ENCODE measurements at places on chromosomes 2 and 18.
A peak's percentile ranks its signal among the peaks of the same experiment; 100 is the strongest.

GRCh38 chr2:16142383-16143361 is 202.3 kb downstream of the MYCN start:
- no peak for DNase-seq

DNA sequence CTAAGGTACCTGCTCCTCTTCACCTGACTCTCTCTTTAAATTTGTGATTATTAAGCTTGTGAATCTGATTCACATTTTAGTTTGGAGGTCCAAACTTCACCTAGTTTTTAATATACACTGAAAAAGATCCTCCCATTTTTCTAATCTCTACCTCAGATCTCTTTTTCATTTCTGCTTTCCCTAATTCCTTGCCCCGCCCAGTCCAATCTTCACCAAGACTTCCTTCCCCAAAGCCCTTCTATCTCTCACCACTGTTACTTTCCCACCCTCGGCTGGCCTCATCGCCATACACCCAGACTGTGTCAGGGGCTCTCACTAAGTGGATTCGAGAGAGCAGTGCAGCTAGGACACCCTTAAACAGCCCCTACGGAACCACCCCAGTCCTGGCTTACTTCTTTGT is 40.0 kb downstream of the LBH start:
- DNase-seq, result no peak

DNA sequence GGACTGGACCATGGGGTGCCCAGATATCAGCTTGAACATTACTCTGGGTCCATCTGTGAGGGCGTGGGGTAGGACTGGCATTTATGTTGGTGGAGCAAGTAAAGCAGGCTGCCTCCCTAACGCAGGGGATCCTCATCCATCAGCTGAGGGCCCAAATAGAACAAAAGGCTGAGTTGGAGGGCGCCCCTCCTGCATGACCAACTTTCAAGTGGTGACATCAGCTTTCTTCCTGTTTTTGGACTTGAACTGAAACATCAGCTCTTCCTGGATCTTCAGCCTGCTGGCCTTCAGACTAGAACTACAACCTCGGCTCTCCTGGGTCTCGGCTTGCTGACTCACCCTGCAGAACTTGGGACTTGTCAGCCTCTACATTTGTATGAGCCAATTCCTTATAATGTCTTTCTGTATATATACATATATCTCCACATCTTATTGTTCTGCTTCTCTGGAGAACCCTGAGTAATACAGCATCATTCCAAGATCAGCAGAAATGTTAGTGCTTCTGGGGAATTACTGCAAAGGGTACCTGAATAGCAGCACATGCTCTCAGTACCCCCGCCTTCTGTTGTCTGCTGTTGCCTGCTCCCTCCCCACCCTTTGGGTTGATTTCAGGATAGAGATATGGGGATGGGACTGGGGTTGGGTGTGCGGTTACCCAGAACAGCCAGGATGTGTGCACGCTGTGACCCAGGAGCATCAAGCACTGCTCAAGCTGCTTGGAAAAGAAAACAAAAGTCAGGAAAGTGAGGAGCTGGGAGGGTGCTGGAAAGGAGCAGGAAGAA is 20.0 kb downstream of the TMEM127 start:
- DNase-seq, result no peak

DNA sequence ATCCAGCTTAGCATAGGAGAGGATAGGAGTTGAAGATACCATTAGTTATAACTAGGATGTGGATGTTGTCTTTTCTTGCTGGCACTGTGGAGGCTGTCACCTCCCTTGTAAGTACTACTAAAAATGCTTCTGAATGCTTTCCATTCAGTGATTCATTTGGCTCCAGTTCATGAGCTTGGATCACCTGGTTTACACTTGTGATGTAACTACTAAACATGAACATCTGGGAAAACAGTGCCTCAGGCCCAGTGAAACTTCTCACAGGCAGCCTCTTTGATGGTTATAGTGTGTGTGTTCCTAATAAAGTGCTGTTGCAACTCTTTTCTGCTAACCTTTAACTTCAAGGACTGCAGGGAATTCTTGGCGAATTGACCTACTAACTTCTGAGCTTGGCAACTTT is 13.0 kb upstream of the SLC9A2 start:
- no peak for DNase-seq

- no peak for DNase-seq
Observed at GRCh38 chr2:3731829-3732228, 28.5 kb downstream of the DCDC2C start.

DNA sequence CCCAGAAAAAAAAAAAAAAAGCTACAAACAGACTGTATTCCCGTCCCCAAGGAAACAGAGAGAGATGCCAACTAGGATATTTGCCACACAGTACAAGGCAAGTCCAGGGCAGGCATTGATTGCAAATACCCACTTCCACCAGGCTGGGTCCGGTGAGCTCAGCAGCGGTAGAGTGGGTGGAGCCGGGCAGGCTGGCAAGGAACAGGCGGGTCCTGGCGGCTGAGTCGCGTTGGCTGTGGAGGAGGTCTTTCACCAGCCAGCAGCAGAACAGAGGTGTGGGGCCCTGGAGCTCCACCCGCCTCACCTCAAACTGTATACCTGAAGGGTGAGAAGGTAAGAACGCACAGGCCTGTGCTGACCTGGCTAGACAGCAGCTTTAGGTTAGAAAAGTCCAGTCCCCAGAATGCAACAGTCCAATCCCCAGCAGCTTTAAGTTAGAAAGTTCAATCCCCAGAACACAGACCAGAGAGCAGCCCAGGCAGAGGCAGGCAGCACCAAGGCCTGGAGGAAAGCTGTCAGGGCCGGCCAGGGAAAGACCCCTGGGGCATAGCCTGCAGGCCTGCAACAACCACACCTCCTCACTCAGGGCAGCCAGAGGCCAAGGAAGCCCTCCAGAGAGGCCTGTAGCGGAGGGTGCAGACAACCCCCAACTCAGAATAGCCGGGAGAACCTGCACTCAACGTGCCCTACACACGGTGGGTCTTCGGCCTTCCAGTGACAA is 21.9 kb upstream of the MTERF4 start:
- DNase-seq, result peak; percentile 39

GRCh38 chr2:26731714-26732113 is 32.4 kb upstream of the SLC35F6 start:
- DNase-seq, result no peak

DNA sequence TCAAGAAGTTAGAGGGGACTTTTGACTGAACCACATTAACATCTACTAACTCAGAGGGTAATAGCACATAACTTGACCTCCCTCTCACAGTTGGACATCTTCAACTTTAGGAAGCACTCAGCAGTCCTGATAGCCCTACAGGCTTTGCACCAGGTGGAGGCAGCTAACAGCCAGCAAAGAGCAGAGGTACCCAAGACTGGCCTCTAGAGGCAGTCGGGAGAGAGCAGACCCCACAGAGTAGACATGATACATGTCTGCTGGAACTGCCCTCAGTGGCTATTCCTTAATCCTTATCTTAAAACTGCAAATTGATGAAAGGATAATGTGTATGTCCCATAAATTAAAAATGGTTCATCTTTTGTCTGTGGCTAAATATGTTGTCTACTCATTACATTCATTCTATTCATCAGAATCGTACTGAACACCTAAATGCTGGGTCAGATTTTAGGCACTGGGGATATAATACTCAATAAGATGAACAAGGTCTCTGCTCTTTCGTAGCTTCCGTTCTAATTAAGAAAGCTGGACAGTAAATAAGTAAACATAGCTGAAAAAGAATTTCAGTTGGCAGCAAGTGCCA is 49.8 kb downstream of the CAB39 start:
- no peak for DNase-seq

GRCh38 chr2:240215676-240216051 is 75.2 kb upstream of the OTOS start:
- DNase-seq, result no peak

DNA sequence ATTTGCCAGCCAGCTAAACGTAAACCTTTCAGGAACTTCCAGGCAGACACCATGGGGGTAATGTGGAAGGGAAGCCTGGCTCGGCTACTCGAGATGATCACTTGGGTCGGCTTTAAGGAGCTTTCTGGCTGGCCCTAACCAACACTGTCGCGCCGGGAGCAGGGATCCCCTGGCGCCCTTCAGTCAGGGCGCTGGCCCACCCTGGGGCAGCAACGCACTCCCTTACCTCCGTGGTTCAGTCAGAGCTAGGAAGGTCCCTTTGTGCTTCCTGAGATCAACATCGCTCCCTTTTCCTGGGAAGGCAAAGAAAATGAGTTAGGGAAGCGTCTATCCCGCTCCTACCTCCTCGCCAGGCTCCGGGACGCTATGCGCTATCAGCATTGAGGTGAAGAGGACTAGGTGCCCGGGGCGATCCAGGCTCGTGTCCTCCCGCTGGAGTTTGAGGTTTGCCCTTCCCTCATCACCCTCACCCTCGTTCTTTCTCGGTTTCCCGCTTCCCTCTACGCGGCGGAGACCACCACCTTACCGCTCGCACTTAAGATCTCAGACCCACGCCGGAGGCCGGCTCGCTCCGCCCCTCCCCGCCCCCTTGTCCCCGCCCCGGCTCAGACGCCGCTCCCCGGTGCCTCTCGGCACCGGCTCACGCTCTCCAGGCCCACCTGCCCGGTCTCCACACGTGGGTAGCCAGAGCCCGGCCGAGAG is 449 bp upstream of the ATRAID start:
- DNase-seq, result no peak

DNA sequence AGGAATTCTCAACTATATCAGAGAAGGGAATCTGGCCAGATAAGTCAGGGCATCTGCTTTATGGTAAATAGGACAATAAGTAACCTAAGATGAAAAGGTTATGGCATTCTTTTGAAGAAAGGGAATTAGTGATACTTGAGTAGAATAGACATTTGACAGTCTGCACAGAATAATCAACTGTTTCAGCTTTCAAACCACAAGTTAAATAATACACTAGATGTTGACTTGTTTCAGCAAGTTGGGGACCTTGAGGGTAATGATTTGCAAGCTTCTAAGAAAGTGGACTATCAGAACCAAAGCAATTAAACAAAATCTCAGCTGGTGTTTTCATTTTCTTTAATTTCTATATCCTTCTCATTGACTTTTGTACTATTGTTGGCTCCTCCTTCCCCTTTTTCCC is 54.5 kb downstream of the SLC39A10 start:
- no peak for DNase-seq

- no peak for DNase-seq
Observed at GRCh38 chr2:156019341-156019740, 313.2 kb downstream of the NR4A2 start.

DNA sequence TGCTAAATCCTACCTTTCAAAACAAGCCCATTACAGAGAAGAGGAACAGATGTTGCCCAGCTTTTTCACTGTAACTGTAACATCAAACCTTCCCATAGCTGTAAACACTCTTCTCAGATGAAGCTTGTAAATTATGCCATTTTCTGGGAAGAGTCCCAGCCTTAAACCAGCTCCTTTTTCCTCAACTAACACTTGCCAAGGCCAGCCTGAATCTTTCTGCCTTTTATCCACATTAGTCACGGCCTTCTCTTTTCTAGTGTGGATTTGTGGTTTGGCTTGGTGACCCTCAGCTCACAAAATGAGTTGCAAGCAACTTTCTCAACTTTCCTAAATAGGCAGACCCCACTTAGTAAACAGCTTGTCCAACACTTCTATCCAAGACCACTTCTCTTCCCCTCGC is 90.2 kb downstream of the CABLES1 start:
- no peak for DNase-seq

DNA sequence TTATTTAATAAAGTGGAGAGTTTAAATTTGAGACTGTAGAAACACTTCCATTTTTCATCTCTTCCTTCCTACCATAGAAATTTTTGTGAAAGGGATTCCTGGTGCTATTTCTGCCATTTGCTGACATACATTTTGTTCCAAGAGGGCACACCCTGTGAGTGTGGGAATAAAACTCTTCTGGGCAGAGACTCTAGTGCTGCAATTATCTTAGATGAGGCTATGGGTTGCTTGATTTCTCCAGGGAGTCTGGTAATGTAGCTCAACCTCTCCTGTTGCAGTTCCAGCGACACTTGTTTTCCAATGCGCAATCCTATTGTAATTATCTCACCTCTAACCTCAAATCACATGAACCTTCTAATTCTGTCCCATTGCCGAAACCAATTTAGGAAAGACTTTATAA is 60.1 kb upstream of the ZSWIM2 start:
- DNase-seq, result no peak

- no peak for DNase-seq
Observed at GRCh38 chr2:206095536-206096332, 9.8 kb upstream of the INO80D start.

- DNase-seq, result no peak
Observed at GRCh38 chr2:224997802-224998201, 44.5 kb downstream of the DOCK10 start.

GRCh38 chr2:46549166-46549844 is 69.9 kb downstream of the TMEM247 start:
- no peak for DNase-seq

DNA sequence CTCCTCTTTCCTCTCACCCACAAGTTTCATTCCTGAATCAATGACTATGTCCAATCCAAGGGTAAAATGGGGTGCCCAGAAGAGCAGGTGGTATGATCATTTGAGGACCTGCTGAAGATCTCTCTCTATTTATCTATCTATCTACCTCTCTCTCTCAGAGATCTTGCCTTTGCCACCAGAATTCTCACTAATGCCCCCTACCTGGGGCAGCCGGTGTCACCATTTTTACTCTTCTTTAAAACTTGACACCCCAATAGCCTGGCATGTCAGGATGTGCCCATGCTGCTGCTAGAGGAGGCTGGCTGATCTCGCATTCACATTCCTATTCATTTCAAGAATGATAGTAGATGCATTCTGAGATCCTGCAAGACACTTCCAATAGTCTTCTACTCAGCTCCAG is 24.3 kb upstream of the RPIA start:
- DNase-seq, result no peak

DNA sequence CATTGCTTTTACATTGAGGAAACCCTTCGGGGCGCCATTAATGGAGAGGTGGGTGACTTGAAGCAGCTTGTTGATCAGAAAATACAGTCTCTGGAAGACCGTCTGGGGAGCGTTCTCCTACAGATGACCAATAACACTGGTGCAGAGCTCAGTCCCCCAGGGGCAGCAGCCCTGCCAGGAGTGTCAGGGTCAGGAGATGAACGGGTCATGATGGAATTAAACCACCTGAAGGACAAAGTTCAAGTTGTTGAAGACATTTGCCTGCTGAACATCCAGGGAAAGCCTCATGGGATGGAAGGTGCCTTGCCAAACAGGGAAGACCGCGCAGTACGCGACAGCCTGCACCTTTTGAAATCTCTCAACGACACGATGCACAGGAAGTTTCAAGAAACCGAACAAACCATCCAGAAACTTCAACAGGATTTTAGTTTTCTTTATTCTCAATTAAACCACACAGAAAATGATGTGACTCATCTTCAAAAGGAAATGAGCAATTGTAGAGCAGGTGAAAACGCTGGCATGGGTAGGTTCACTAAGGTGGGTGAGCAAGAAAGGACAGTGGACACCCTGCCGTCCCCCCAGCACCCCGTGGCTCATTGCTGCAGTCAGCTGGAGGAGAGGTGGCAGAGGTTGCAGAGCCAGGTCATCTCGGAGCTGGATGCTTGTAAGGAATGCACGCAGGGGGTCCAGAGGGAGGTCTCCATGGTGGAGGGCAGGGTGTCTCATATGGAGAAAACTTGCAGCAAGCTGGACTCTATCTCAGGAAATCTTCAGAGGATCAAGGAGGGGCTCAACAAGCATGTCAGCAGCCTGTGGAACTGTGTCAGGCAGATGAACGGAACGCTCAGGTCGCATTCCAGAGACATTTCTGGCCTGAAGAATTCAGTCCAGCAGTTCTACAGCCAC is 45.0 kb downstream of the EMILIN2 start:
- DNase-seq, result no peak

- no peak for DNase-seq
Observed at GRCh38 chr2:42725657-42726056, 38.3 kb downstream of the OXER1 start.
